ENCODE measurements at places on chromosomes 12 and 14.

- no peak for DNase-seq
These were observed 37.8 kb downstream of the PHETA1 start for GRCh38 chr12:111330800-111331752.

DNA sequence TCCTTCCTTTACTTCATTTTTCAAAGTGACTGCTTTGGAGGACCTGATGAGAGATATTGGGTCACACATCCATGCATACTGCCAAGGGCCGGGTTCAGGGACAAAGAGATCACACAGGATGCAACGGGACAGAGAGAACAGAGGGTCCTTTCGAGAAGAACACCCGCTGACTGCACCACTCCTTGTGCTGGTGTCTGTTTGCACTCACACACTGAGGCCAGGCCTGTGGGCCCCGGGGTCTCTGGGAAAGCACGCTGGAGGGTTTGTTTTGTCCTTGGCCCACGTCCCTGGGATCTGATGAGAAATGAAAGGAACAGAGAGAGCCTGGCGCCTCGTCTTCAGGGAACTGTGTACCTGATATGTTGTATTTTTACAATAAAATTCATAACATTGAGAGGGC lies 42.2 kb downstream of the PAH start:
- no peak for DNase-seq

- no peak for DNase-seq
These were observed 3.3 kb upstream of the NTF3 start for GRCh38 chr12:5428332-5429221.

DNA sequence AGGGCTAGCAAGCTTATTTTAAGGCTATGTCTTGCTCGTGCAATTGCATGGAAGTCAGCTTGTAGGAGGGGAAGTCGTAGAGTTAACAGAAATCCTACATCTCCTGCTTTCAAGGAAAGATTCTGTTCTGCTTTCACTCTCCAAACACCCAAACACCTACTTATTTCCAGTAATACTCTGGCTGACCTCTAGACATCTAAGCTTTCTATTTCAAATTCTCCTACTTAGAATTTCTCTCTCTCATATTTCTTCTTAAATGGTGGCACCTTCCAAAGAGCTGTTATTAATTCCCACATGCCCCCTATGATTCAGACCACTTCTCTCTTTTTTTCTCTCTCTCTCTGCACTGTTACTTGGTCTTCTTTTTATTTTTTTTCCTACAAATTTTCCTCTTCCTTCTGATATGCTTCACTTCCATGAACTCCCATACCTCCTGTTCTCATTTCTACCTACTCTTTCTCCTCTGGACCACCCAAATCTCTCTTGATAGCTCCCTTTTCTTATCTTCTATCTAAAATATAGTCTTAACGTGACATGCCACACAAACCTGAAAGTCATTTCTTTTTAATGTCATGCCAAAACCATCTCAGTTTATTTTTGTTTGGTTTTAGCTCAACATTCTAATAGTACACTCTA lies 90.8 kb downstream of the RPS6KA5 start:
- DNase-seq, result no peak

DNA sequence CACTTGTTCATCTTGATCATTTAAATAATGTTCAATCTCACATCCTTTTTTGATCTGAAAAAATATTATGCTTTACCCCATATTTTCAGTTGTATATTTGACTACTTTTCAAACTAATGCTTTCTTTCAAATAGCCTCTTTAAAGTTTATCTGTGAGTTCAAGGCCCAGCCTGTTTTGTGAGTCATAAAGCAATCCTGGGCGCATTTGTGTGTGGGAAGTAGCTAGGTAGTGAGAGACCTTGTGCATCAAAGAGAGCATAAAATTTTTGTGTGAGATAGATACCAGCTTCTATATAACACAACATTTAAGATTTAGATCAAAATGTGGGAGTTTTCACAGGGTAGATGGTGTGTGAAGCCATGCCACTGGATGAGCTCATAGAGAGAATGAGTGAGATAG lies 405.6 kb downstream of the NAV3 start:
- no peak for DNase-seq

GRCh38 chr14:96121660-96122395 lies 82.7 kb downstream of the C14orf132 start:
- DNase-seq, result no peak

DNA sequence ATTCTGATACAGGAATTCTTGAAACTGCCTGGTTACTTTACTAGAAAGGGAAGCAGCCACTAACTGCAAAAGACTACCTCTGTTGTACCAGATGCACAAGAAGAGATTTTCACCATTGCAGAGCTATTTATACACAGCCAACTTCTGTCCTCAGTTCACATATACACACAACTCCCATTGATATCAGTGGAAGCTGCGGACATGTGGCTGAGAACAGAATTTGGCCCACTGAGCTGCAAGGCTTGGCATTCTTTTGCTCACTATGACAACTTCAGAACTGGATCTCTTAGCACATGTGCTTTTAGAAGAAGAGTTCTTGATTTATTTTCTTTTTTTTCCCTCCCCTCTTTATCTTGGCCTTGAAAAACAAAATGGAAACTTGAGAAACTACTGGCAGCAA lies 28.3 kb downstream of the PTPRO start:
- no peak for DNase-seq

GRCh38 chr14:68477110-68477455 lies 315.8 kb downstream of the ZFP36L1 start:
- no peak for DNase-seq

DNA sequence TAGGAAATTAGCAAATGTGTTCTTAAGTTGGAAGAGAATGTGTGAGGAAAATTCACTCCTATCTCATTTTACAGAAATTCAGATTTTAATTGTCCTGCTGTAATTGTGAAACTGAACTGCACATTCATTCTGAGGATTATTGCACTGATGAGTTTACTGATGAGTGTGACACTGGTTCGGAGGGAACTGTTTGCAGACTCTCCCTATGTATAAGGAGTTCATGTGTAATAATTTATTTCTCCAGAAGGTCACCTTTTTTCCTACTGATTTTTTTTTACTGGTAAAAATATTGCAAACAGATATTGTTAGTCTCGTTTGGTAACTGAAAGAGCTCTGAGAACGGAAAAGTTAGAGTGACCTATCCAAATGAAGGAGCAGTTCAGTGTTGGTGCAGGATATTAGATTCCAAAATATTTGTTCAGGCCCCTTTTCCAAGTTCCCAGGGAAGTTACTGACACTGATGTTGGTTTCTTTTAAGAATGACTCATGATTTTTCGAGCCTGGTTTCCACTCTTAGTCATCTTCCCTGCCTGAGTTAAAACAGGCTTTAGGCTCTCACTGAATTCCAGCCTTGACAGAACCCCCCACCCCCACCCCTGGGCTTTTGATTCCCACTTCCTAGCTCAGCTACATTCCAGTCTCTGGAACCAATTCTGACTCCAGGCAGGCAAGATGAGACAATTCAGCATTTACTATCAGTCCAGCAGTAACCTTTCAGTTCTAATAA lies 18.4 kb downstream of the ANO6 start:
- no peak for DNase-seq

- DNase-seq, result no peak
These were observed 96.6 kb downstream of the RAD52 start for GRCh38 chr12:852864-853263.
